ENCODE measurements at places on chromosomes 6 and 20.

DNA sequence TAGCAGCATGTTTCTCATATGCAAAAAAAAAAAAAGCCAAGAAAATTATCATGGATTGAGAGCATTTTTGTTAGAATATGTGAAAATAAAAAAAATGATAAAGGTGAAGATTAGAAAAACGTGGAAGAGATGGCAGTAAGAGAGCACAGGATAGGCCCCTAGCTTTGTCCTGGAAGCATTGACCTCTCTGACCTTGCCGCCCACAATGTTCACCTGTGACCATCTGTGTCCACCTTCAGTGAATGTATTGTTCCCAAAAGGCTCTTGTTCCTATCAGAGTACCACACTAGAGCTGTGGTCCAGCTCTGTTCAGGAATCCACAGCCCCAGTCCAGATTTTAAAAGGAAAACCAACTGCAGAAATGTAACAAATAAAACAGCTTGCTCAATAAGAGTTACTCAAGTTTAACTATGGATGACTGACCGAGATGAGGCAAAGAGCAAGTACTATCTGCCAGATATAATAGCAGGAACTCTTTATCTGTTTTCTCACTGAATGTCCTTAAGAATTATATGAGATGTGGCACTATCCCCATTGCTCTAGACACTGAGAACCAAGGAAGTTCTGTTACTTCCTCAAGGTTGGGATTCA is 287.7 kb upstream of the STXBP5 start:
- no peak for DNase-seq

GRCh38 chr20:32986331-32986966 is 17.8 kb downstream of the SUN5 start:
- DNase-seq, result no peak

GRCh38 chr6:137056121-137056880 is 11.5 kb upstream of the IL20RA start:
- no peak for DNase-seq

GRCh38 chr20:13008761-13009681 is at the start of gene SPTLC3:
TSS of gene SPTLC3 (plus strand) at chr20:13008972. CDS start at chr20:13009268, 296 bp downstream.
- DNase-seq, result no peak

DNA sequence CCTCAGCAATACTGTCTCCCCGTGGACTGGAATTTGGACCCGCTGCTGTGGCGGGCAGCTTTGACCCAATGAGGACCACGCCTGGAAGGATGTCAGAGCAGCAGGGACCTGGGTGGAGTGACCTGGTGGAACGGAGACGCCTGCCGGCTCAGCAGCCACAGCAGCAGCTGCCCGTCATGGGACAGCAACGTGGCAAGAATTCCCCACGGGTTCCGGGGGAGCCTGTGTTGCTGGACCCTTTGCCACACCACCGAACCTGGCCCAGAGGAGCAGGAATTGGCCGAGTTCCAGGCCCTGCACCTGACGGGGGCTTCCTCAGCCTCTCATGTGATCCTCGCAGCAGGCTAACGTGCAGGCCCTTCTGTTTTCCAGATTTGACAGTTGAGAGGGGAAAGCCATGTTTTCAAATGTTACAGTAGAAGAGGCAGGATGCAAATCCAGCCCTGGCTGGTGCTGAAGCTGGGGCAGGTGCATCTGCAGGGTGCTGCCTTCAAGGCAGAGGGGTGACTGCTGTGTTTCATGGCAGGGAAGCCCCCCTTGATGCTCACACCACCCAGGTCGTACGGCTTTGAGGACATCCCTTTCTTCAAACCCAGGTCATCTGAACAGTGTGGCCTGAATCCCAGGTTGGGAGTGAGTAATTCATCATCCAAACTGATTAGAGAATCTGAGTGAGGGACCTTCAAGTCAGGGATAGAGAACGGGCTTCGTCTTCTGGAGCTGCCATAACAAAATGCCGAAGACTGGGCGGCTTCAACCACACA is 93.4 kb downstream of the THBS2 start:
- no peak for DNase-seq

DNA sequence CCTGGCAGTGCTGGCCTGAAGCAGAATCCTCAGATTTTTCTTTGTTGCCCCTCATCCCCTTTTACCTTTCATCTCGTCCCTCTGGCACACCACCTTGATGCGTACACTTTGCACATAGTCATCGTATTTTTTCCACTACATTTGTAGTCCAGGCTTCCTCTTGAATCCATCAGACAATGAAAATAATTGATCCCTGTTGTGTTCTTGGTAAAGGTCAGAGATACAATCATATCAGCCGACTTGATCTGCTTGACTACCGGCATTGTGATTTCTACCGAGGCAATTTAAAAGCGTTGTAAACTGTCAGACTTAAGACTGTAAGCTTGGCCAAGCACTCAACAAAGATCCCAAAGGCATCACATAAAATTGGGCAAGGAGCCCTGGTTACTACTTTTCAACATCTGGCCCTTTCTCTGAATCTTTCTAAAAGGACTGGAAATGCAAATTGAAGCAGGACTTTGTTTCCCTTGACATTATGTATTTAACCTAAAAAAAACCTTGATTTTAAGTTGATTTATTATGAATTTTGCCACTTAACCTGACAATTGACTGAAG is 512.6 kb downstream of the LMBRD1 start:
- DNase-seq, result no peak

All from GM12865 (cell line).